ENCODE measurements at places on chromosomes 1 and 21. TPM values are rescaled to one million over a fixed set of nuclear protein-coding genes. Genes with fewer than 3 reads are reported as not detected.

DNA sequence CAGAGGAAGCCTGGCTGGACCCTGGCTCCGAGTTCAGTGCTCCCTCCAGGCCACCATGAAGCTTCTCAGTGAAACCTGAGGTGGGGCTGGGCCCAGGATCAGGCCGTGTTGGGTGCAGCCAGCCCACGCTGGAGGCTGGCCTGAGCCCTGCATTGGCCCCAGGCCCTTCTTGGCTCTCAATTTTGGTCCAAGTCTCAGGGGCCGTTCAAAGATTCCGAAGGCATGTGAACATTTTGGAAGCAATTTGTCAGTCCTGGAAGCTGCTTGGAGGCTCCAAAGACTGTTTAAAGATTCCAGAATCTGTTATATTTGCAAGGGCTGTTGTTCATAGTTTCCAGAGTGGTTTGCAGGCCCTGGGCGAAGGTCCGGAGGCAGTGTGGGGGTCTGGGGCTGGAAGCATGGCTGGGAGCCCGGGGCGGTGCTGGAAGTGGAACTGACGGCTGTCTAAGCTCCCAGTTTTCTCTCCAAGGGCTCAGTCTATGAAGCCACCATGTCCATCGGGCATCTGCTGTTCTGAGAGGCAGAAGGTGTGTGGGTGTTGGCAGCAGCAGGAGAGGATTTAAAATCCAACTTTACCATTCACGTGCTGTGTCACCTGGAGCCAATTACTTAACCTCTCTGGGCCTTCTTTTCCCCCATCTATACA is 104.9 kb downstream of the EPHB2 start:
- H3K4me3 ChIP-seq, result no peak overlapping the region
- no peaks in the 10 kb centered on the region for H3K4me1 ChIP-seq
- H3K27me3 ChIP-seq, result no peaks in the 10 kb centered on the region
- H3K36me3 ChIP-seq, result no peaks in the 10 kb centered on the region

DNA sequence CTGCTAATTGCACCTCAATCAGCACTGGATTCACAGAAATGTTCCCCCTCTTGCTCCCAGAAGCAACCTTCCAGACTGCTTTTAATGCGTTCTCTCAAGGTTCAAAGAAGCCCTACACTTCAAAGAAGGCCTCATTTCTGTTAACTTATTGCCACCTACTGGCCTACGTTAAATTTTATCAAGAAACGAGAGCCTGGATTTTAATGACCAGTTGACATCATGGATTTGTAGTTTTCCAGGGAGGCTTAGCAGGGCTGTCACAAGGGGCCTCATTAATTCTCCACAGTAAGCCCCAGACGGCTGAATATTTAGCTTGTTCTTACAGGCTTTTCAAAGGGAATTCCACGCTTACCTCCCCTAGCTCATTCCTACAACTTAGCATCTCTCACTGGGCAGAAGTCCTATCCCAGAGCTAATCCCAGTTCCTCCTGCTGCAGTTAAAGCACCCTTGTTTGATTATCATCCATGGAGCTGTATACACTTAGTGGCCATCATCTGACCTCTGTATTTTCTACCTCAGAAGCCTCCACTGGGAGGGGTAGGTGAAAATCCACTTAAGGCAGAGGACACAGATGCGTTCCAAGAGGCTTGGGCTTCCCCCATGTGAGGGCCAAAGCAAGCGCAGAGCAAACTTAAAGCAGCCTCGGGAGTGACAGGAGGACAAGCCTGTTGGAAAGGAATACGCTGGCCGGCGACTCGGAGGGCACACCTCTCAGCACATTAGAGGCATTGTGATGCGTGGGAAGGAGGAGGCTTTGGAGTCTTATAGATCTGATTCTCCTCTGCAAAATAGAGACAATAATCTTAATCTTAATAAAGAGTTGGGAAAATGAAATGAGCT is 32.2 kb upstream of the CYP4X1 start:
- no peaks in the 10 kb centered on the region for H3K36me3 ChIP-seq
- no peak overlapping the region for H3K27ac ChIP-seq
- no peaks in the 10 kb centered on the region for H3K27me3 ChIP-seq
- no peaks in the 10 kb centered on the region for H3K4me1 ChIP-seq

GRCh38 chr1:4179914-4180735 is 280.1 kb upstream of the C1orf174 start:
- H3K4me1 ChIP-seq, result no peaks in the 10 kb centered on the region
- H3K27me3 ChIP-seq, result no peaks in the 10 kb centered on the region
- no peak overlapping the region for H3K27ac ChIP-seq
- H3K4me3 ChIP-seq, result no peak overlapping the region
- H3K36me3 ChIP-seq, result no peaks in the 10 kb centered on the region
- DNase-seq, result no peak

GRCh38 chr1:236705771-236706170 is 19.5 kb downstream of the ACTN2 start:
- peaks cover 80% of the 10 kb centered on the region for H3K4me1 ChIP-seq
- H3K4me3 ChIP-seq, result no peak overlapping the region

- H3K27ac ChIP-seq, result peak overlapping the region; percentile 57
- H3K4me3 ChIP-seq, result no peak overlapping the region
- DNase-seq, result peak; percentile 57
- H3K36me3 ChIP-seq, result no peaks in the 10 kb centered on the region
- peaks cover 60% of the 10 kb centered on the region for H3K4me1 ChIP-seq
Measured at GRCh38 chr1:205438213-205439158, 16.6 kb upstream of the LEMD1 start.

- H3K27me3 ChIP-seq, result no peaks in the 10 kb centered on the region
- no peaks in the 10 kb centered on the region for H3K36me3 ChIP-seq
- no peaks in the 10 kb centered on the region for H3K4me1 ChIP-seq
- no peak for DNase-seq
Measured at GRCh38 chr1:209527372-209527771, 56.1 kb upstream of the CAMK1G start.

DNA sequence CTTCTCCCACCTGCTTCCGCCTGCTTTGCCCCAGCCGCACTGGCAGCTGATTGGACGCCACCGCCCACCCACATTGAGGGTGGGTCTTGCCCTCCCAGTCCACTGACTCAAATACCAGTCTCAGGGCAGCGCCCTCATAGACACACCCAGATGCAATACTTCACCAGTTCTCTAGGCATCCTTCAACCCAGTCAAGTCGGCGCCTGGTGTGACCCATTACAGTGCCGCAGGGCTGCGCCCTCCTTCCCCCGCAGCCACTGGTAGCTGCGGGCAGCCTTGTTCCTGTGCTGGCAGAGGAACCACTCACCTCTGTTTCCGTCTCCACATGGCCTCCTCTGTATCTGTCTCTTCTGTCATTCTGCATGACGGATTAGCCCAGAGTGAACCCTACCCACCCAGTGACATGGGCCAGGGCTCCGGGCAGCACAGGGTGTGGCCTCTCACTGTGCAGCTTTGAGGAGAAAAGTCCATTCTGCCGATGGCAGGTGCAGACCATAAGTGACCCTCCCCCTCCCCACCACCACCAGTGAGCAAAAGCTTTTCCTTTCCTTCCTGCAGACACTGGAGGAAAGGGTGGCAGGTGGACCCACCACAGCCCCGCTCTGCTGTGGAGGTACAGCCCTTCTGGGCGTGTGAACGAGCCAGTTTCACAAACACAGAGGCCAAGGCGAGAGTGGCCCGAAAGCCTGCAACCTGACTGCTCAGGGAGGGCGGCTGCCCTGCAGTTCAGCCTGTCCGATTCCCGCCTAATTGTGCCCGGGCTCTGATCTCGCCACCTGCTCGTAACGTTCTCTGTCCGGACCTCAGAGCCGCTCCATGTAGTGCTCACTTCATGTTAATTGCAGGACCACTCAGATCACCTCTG is 57.1 kb downstream of the FAAP20 start:
- DNase-seq, result no peak
- no peaks in the 10 kb centered on the region for H3K36me3 ChIP-seq
- H3K27me3 ChIP-seq, result peaks cover 14% of the 10 kb centered on the region
- H3K27ac ChIP-seq, result no peak overlapping the region
- no peak overlapping the region for H3K4me3 ChIP-seq

DNA sequence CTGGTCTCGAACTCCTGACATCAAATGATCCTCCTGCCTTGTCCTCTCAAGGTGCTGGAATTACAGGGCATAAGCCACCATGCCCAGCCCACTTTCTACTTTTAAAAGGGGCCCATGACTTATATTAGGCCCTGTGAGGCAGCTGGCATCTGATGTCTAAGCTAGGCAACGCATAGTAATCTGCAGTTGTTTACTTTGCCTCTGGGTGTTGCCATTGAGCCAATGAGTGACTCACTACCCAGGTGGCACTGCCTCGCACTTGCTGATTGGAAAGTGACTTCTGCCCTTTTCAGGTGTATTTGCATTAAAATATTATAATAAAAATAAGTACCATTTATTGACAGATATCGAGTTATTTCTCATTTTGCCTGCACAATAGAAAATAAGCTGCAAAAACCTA is 84.9 kb downstream of the KIF14 start:
- H3K4me1 ChIP-seq, result no peaks in the 10 kb centered on the region
- no peak for DNase-seq
- H3K27me3 ChIP-seq, result no peaks in the 10 kb centered on the region
- no peaks in the 10 kb centered on the region for H3K36me3 ChIP-seq

DNA sequence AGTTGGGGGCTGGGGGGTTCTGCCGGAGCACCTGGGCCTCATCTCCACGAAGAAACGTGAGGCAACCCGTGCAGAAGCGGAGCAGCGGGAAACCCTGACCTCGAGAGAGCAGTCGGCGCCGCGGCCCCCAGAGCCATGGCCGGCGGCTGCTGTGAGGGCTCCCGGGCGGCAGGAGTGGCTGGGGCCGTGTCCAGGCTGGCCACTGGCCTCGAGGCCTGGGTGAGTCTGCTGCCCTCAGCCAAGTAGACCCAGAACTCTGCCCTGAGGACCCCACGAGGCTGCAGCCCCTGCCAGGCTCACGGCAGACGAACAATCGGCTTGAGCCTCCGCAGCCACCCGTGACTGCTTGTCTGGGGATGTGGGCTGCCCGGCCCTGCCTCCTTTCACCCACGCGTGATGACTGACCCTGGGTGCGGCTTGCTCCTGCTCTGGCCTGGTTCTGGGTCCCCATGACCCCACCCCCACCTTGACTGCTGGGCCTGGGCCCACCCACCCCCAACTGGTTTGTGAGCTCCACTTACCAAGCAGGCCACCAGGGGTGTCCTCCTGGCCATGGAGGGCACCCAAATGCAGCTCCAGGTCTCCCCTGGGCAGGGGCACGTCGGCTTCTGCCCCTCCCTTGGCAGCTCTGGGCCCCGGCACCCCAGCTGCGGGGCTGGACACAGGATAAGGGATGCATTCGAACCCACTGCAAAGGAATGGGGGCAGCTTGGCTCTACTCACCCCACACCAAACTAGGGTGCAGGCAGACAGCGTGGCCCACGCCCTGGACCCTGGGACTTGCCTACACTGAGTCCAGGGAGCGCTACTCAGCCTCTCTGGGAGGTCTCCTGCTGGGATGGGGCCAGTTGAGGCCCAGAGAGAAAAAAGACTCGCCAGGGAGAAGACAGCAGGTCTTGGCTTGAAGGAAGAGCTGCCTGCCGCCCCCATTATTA is 34.2 kb downstream of the MORN1 start:
- H3K36me3 ChIP-seq, result no peaks in the 10 kb centered on the region
- H3K27me3 ChIP-seq, result no peaks in the 10 kb centered on the region
- H3K4me3 ChIP-seq, result no peak overlapping the region
- H3K4me1 ChIP-seq, result no peaks in the 10 kb centered on the region

- no peaks in the 10 kb centered on the region for H3K27me3 ChIP-seq
- peaks cover 6% of the 10 kb centered on the region for H3K4me1 ChIP-seq
- no peak overlapping the region for H3K4me3 ChIP-seq
- H3K36me3 ChIP-seq, result peaks cover 6% of the 10 kb centered on the region
Measured at GRCh38 chr1:150928286-150928685, 2.1 kb downstream of the SETDB1 start.

GRCh38 chr1:202605515-202605914 is 104.7 kb downstream of the SYT2 start:
- no peak for DNase-seq
- no peak overlapping the region for H3K4me3 ChIP-seq
- no peaks in the 10 kb centered on the region for H3K36me3 ChIP-seq
- H3K27ac ChIP-seq, result no peak overlapping the region
- no peaks in the 10 kb centered on the region for H3K27me3 ChIP-seq

DNA sequence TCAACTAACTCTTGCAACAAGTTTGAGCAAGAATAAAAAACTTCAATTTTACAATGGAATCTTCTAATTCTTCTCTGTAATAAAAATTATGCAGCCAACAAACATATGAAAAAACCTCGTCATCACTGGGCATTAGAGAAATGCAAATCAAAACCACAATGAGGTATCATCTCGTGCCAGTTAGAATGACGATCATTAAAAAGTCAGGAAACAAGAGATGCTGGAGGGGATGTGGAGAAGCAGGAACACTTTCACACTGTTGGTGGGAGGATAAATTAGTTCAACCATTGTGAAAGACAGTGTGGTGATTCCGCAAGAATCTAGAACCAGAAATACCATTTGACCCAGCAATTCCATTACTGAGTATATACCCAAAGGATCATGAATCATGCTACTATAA is 327.5 kb upstream of the LYPLAL1 start:
- H3K27me3 ChIP-seq, result no peaks in the 10 kb centered on the region
- no peak overlapping the region for H3K4me3 ChIP-seq
- DNase-seq, result no peak
- no peaks in the 10 kb centered on the region for H3K36me3 ChIP-seq

- H3K36me3 ChIP-seq, result no peaks in the 10 kb centered on the region
- DNase-seq, result no peak
- H3K27ac ChIP-seq, result no peak overlapping the region
Measured at GRCh38 chr1:181658581-181658980, 175.3 kb downstream of the CACNA1E start.

DNA sequence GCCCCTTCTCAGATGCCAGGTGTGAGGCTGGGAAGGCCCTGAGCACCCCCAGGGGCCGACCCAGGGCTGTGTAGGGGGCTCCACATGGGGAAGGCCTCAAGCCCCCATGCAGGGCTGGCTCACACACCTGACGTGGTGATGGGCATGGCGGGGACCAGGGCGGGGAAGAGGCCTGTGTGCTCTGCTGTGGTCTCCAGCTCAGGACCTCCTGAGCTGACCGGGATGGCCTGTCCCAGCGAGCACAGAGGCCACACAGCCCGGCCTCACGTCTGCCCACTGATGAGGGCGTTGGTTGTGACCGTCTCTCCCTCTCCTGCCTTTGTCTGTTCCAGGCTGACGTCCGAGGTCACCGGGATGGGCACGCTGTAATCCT is 40.2 kb upstream of the COL6A1 start:
- no peaks in the 10 kb centered on the region for H3K27me3 ChIP-seq
- H3K36me3 ChIP-seq, result no peaks in the 10 kb centered on the region
- no peak overlapping the region for H3K27ac ChIP-seq
- H3K4me1 ChIP-seq, result no peaks in the 10 kb centered on the region

DNA sequence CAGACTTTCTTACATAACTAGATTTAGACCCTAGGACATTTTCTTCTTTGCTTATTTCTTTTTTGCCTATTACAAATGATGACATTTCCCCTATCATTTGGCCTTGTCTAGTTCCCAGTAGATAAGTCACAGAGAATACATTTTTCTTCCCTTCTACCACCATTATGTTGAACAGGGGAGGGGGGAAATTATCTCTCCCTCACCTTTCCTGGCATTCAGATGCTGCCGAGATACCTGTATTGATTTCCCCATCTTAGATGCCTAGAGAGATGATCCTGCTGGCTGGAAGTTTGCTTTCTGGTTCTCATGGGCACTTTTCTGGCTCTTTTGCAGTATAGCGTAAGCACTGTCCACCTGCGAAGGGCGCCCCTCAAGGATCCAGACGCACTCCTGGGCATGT is 5.7 kb downstream of the IPO9 start:
- no peaks in the 10 kb centered on the region for H3K36me3 ChIP-seq
- DNase-seq, result no peak
- H3K4me1 ChIP-seq, result peaks cover 32% of the 10 kb centered on the region
- H3K27ac ChIP-seq, result no peak overlapping the region
- H3K27me3 ChIP-seq, result no peaks in the 10 kb centered on the region
- no peak overlapping the region for H3K4me3 ChIP-seq

RIMKLA gene
- 1.2 TPM for total RNA-seq

SLFNL1 gene
- total RNA-seq, result 0.31 TPM

TEKT2 gene
- not detected for total RNA-seq

TRIM58 gene
- total RNA-seq, result 0.31 TPM

AMY1B gene
- not detected for total RNA-seq

ELOVL1 gene
- 22.8 TPM for total RNA-seq

SERPINC1 gene
- not detected for total RNA-seq

ADORA1 gene
- total RNA-seq, result 0.84 TPM

F13B gene
- not detected for total RNA-seq

SPATA6 gene
- 3.1 TPM for total RNA-seq

Measured in gastrocnemius medialis (tissue), 4 donors.